ENCODE measurements at places on chromosomes 1 and 21. TPM values are rescaled to one million over a fixed set of nuclear protein-coding genes. Genes with fewer than 3 reads are reported as not detected.

DNA sequence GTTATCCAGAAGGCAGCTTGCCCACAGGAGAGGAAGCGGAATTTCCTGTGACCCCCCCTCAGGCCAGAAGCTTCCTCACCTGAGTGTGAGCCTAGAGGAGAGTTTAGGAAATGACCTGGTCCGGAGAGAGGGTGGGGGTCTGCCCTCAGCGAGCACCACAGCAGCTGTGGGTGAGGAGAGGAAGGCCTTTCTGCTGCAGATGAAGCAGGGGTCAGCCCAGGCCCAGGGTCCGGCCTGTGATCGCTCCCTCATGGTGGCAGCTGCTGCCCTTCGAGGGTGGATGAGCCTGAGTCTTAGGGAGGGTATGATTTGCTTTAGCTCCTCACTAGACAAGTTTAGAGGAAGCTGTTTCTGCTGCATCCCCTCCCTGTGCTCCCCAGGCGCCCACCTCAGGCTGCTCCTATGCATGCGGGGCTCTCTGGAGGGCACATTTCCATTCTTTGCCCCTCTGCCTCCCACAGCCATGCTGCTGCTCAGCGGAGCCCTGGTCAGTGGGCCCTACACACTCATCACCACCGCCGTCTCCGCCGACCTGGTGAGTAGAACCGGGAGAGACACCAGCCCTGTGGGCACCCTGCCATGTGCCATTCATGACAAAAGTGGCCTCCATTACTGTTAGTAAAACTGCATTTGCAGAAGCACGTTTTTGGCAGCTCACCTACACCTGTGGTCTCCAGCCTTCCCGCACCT is 53.0 kb downstream of the SLC37A1 start:
- no peak overlapping the region for H3K27ac ChIP-seq
- no peaks in the 10 kb centered on the region for H3K36me3 ChIP-seq
- H3K4me3 ChIP-seq, result no peak overlapping the region
- no peak for DNase-seq

GRCh38 chr1:197519741-197520334 is 251.8 kb downstream of the CRB1 start:
- peak; percentile 64 for DNase-seq
- no peak overlapping the region for H3K27ac ChIP-seq
- no peak overlapping the region for H3K4me3 ChIP-seq
- no peaks in the 10 kb centered on the region for H3K36me3 ChIP-seq
- no peaks in the 10 kb centered on the region for H3K27me3 ChIP-seq

- H3K4me1 ChIP-seq, result no peaks in the 10 kb centered on the region
- no peaks in the 10 kb centered on the region for H3K27me3 ChIP-seq
- H3K36me3 ChIP-seq, result no peaks in the 10 kb centered on the region
These were observed 139.3 kb upstream of the EDN2 start for GRCh38 chr1:41623736-41624135.

GRCh38 chr1:169527451-169528214 is 41.9 kb upstream of the SLC19A2 start:
- no peaks in the 10 kb centered on the region for H3K36me3 ChIP-seq
- H3K27ac ChIP-seq, result no peak overlapping the region
- DNase-seq, result no peak
- H3K27me3 ChIP-seq, result no peaks in the 10 kb centered on the region

The CRYAA gene
- not detected for polyA plus RNA-seq

- no peak overlapping the region for H3K27ac ChIP-seq
- H3K4me1 ChIP-seq, result no peaks in the 10 kb centered on the region
- no peak overlapping the region for H3K4me3 ChIP-seq
These were observed 32.9 kb downstream of the CLIC4 start for GRCh38 chr1:24778141-24778540.

- H3K4me3 ChIP-seq, result no peak overlapping the region
- H3K27me3 ChIP-seq, result no peaks in the 10 kb centered on the region
- H3K27ac ChIP-seq, result no peak overlapping the region
- no peaks in the 10 kb centered on the region for H3K36me3 ChIP-seq
- DNase-seq, result no peak
- H3K4me1 ChIP-seq, result peaks cover 3% of the 10 kb centered on the region
These were observed 620.1 kb upstream of the ADAMTS5 start for GRCh38 chr21:27586986-27587385.

DNA sequence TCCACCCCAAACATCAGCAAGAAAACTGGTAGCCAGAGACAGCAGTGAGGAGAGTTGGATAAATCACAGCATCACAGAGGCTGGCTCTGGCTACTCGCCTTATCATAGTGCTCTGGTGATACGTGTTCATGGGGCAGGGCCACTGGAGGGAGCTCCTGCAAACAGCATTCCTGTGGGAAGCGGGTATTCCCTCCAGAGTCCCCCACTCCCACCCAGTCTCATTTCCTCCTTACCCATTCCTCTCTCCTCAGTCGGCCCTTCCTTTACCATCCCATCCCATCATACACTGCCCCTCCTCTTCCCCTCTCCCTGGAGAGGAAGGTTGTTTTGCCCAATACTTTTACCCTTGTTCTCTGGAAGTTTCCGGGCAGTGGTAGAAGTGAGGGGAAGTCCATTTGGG is 7.1 kb downstream of the NHLH2 start:
- H3K4me3 ChIP-seq, result no peak overlapping the region
- no peak overlapping the region for H3K27ac ChIP-seq
- peaks cover 31% of the 10 kb centered on the region for H3K4me1 ChIP-seq

The PSEN2 gene
- 9.6 TPM for polyA plus RNA-seq

The APCS gene
- polyA plus RNA-seq, result not detected

DNA sequence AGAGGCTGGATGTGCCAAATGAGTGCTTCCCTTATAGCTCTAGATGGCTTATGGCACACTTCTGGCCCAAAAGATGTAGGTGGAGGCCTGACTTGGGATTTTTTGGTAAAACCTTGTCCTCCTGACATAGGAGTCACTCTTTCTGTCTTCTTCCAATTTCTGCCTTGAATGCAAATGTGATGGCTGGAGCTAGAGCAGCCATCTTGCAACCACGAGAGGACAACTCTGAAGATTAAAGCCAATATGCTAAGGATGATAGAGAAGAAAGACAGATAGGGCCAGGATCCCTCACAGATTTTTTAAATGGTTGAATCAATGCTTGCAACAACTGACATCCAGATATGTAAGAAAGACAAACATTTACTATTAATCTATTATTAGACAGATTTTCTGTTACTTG is 8.5 kb upstream of the GPR137B start:
- peaks cover 10% of the 10 kb centered on the region for H3K27me3 ChIP-seq
- DNase-seq, result no peak
- H3K4me1 ChIP-seq, result peaks cover 16% of the 10 kb centered on the region
- no peaks in the 10 kb centered on the region for H3K36me3 ChIP-seq
- no peak overlapping the region for H3K4me3 ChIP-seq

DNA sequence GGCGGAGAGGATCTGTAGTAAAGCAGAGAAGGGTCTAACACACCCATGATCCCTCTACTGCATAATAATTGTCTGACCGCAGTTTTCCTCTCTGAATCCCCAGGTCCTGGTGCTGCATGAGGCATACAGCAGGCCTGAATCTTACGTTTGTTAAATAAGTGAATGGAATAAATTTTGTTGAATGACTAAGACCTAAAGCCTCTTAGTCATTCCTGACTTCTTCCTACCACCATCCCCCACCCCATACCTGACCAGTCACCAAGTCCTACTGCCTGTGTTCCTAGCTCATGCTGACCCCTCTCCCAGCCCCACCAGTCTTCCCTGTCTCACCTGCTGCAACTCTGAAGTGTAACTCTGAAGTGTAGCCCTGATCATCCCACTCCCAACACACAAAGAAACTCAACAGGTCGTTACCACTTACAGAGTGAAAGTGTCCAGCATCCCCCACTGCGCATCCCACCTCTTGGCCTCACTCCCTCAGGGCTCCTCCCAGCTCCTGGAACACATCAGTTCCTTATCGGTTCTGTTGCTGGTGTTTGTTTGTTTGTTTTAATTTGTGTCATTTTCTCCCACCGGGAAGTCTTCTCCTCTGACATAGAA is 9.7 kb downstream of the GJA5 start:
- DNase-seq, result no peak
- no peaks in the 10 kb centered on the region for H3K27me3 ChIP-seq
- H3K4me1 ChIP-seq, result no peaks in the 10 kb centered on the region
- no peak overlapping the region for H3K27ac ChIP-seq
- no peaks in the 10 kb centered on the region for H3K36me3 ChIP-seq

The PRAMEF27 gene
- polyA plus RNA-seq, result not detected

DNA sequence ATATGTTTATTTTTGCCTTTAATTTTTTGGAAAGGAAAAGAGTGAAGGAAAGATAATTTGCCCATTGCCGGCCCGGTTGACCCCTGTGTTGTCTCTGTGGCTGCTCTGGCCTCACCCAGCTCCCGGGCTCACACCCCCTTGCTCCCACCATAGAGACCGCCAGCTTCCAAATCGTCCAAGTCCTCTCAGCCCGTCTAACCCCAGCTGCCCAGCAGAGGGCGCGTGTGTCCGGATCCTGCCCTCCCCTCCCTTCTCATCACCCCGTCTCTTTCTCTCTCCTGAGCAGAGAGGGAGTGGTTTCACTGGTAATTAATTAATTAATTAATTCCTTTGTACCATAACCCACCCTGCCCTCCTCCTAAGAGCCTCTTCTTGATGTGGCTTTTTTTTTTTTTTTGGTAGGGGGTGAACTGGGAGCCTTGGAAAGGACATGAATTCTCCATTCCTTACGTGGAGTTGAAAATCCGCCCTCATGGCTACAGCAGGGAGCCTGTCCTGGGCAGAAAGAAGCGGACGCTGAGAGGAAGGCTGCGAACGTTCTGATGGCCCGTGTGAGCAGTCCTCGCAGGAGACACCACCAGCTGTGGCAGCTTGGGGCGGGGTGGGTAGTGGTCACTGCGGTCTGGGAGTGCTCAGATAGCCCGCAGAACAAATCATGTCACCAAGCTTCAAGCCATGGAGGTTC is 45.9 kb downstream of the KIAA0040 start:
- DNase-seq, result peak; percentile 91
- H3K4me1 ChIP-seq, result peaks cover 21% of the 10 kb centered on the region
- H3K27ac ChIP-seq, result no peak overlapping the region
- H3K36me3 ChIP-seq, result no peaks in the 10 kb centered on the region
- peak overlapping the region; percentile 20 for H3K4me3 ChIP-seq

DNA sequence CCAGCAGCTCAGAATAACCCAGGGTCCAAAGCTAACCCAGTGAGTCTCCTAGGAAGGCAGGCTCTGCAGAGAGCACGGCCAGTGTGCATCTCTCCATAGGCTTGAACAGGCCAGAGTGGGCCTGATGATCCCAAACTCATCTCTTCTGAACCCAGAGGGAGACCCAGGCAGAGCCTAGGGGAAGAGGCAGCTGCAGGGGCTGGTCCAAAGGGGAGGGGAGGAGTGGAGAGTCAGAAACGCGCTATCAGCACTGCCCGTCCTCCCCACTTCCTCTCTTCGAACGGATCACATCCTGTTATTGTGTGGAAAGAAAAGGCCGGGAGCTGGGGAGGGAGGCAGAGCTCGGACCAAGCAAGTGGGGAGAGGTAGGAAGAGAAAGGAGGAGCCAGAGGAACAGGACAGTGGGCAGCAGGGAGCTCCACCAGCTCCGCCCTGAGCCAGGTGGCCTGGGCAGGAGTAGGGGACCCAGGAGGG is 20.2 kb downstream of the TAL1 start:
- no peak overlapping the region for H3K27ac ChIP-seq
- no peak overlapping the region for H3K4me3 ChIP-seq
- peak; percentile 56 for DNase-seq
- H3K4me1 ChIP-seq, result peaks cover 24% of the 10 kb centered on the region
- no peaks in the 10 kb centered on the region for H3K36me3 ChIP-seq
- H3K27me3 ChIP-seq, result peaks cover 60% of the 10 kb centered on the region

DNA sequence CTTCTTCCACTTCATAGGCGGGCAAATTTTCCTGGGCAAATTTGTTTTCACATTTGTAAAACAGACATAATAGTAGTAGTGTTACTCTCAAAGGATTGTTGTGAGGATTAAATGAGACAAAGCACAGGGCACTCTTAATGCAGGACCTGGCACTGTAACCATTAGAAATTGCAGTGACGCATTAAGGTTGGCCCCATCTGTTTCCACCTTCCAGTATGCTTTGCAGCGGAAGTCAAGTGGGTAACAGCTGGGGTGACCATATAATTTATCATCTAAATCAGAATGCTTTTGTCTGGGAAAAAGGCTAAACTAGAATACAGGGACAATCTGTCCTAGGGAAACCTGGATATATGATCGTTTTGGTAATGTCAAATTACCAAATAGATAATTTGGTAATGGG is 132.5 kb upstream of the CACHD1 start:
- no peak overlapping the region for H3K4me3 ChIP-seq
- H3K27me3 ChIP-seq, result no peaks in the 10 kb centered on the region
- DNase-seq, result no peak
- H3K27ac ChIP-seq, result no peak overlapping the region
- no peaks in the 10 kb centered on the region for H3K4me1 ChIP-seq

- DNase-seq, result no peak
- no peak overlapping the region for H3K4me3 ChIP-seq
- H3K4me1 ChIP-seq, result 0 out of 2 replicates have a peak, but pooled peaks cover under 1% of the 10 kb centered on the region
- no peak overlapping the region for H3K27ac ChIP-seq
- H3K36me3 ChIP-seq, result no peaks in the 10 kb centered on the region
- H3K27me3 ChIP-seq, result no peaks in the 10 kb centered on the region
These were observed 258.5 kb downstream of the OMA1 start for GRCh38 chr1:58287894-58288623.

DNA sequence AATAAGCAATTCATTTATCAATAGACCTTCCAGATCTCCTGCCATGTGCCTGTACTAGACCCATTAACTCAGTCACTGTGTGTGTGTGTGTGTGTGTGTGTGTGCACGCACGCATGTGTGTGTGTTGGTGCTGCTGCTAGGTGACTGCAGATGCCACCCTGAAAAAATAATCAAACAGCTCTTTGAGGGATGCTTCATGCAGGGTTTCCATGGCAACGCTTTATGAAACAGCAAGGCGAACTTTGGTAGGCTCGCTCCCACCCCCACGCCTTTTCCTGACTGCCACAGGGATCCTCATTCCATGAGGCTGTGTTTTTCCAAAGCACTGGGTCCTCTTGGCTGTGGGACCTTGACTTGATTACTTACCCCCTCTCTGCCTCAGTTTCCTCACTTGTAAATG is 94.0 kb downstream of the HMGB4 start:
- no peak overlapping the region for H3K27ac ChIP-seq
- no peaks in the 10 kb centered on the region for H3K4me1 ChIP-seq
- H3K36me3 ChIP-seq, result no peaks in the 10 kb centered on the region
- H3K27me3 ChIP-seq, result no peaks in the 10 kb centered on the region
- H3K4me3 ChIP-seq, result no peak overlapping the region
- no peak for DNase-seq

- no peaks in the 10 kb centered on the region for H3K4me1 ChIP-seq
- DNase-seq, result no peak
- H3K36me3 ChIP-seq, result no peaks in the 10 kb centered on the region
- H3K27ac ChIP-seq, result no peak overlapping the region
- no peaks in the 10 kb centered on the region for H3K27me3 ChIP-seq
- H3K4me3 ChIP-seq, result no peak overlapping the region
These were observed 231.1 kb upstream of the SGIP1 start for GRCh38 chr1:66302815-66303214.

The LRRC7 gene
- polyA plus RNA-seq, result 0.75 TPM

The DMBX1 gene
- polyA plus RNA-seq, result 0.11 TPM

The PAQR6 gene
- polyA plus RNA-seq, result 2.6 TPM

- H3K4me3 ChIP-seq, result no peak overlapping the region
- no peaks in the 10 kb centered on the region for H3K27me3 ChIP-seq
- no peaks in the 10 kb centered on the region for H3K4me1 ChIP-seq
- DNase-seq, result no peak
- no peak overlapping the region for H3K27ac ChIP-seq
These were observed 63.5 kb downstream of the CRB1 start for GRCh38 chr1:197331565-197331964.

- no peak overlapping the region for H3K27ac ChIP-seq
- H3K27me3 ChIP-seq, result no peaks in the 10 kb centered on the region
- peak; percentile 14 for DNase-seq
- H3K4me1 ChIP-seq, result peaks cover 49% of the 10 kb centered on the region
- H3K36me3 ChIP-seq, result peaks cover 21% of the 10 kb centered on the region
These were observed 22.7 kb downstream of the AHCYL1 start for GRCh38 chr1:110007046-110007830.

- H3K4me3 ChIP-seq, result no peak overlapping the region
- no peak for DNase-seq
- no peaks in the 10 kb centered on the region for H3K4me1 ChIP-seq
- no peaks in the 10 kb centered on the region for H3K36me3 ChIP-seq
- no peaks in the 10 kb centered on the region for H3K27me3 ChIP-seq
These were observed 397.6 kb downstream of the LRRIQ3 start for GRCh38 chr1:73800376-73800775.

Data from GM23338 (cell line).